ENCODE measurements at places on chromosomes 1 and 21.

- no peak overlapping the region for H3K27ac ChIP-seq
- no peaks in the 10 kb centered on the region for H3K27me3 ChIP-seq
- DNase-seq, result no peak
Observed at GRCh38 chr21:19557046-19557445, 1153.5 kb upstream of the TMPRSS15 start.

DNA sequence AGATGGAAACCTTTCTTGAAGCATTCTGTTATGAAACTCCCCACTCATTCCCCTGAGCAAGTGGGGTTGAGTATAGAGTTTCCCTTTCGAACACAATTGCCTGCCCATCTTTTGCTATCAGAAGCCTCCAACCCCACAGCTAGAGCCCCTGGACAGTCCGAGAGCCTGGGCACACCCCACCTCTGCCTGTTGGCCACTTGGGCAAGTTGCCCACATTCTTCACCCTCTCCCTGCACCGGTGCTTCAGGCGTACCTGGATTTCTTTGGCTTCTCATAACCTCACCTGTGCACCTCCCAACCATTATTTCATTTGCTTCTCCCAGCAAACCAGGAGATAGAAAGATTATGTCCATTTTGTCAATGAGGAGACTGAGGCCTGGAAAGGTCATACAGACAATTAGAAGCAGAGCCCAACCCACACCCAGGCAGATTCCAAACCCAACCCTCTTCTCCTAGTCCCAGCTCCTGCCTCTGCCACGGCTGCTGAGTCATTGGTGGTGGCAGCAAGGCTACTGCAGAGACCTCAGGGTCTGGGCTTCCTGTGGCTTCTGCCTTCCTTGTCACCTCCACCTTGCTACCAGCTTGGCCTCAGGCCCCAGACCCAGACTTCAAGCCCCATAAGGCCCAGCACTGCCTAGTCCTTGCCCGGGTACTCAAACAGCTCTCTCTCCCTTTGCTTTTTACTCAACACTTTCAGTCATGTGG, 118.7 kb upstream of the ZBTB40 start:
- H3K4me3 ChIP-seq, result no peak overlapping the region
- H3K27ac ChIP-seq, result no peak overlapping the region
- DNase-seq, result no peak
- H3K4me1 ChIP-seq, result no peaks in the 10 kb centered on the region
- no peaks in the 10 kb centered on the region for H3K27me3 ChIP-seq

GRCh38 chr1:19715334-19716203, 50.9 kb downstream of the HTR6 start:
- no peak overlapping the region for H3K27ac ChIP-seq
- H3K36me3 ChIP-seq, result no peaks in the 10 kb centered on the region
- no peaks in the 10 kb centered on the region for H3K27me3 ChIP-seq
- no peaks in the 10 kb centered on the region for H3K4me1 ChIP-seq

DNA sequence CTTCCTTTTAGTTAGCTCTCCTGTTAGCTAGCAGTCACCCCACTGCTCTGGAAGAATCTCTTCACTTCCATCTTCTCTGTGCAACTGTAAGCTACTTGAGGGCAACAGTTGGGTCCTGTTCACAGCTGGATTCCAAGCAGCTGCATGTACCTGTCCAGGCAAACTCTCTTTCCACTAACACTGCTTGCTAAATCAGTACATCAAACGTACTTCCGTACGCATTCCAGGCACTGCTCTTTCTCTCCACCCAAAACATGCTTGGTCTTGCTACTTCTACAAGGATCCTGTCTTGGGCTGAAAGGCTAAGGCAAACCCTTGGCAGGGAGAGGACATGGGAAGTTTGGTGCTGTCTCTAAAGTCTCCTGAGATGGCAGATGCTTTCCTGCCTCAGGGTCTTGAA, 139.2 kb upstream of the CACNA1E start:
- no peak overlapping the region for H3K27ac ChIP-seq
- no peaks in the 10 kb centered on the region for H3K4me1 ChIP-seq
- H3K36me3 ChIP-seq, result no peaks in the 10 kb centered on the region
- H3K27me3 ChIP-seq, result no peaks in the 10 kb centered on the region
- no peak overlapping the region for H3K4me3 ChIP-seq
- no peak for DNase-seq

- DNase-seq, result no peak
- no peaks in the 10 kb centered on the region for H3K27me3 ChIP-seq
Observed at GRCh38 chr1:7406641-7407543, 364.2 kb upstream of the VAMP3 start.

GRCh38 chr1:224744521-224744920, 128.4 kb downstream of the CNIH3 start:
- H3K4me1 ChIP-seq, result no peaks in the 10 kb centered on the region
- no peak for DNase-seq
- H3K27me3 ChIP-seq, result no peaks in the 10 kb centered on the region
- H3K27ac ChIP-seq, result no peak overlapping the region
- H3K36me3 ChIP-seq, result no peaks in the 10 kb centered on the region

DNA sequence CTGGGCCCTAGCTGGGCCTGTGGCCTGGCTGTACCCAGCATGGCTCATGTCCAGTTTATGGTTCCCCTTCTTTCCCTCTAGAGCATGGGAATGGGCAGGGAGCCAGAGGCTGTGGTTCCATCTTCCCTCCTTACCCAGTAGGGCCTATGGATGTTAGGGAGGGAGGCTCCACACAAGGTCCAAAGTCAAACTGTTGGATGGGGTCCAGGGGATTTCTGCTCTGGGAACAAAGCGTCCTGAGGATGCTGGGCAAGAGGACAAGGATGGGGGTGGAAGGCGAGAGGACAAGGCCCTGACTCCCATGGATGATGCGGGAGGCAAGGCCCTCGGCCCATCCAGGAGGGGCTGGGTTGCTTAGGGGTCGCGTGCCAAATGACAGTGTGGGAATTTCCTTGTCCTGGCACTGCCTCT, 17.3 kb downstream of the CSF1 start:
- no peaks in the 10 kb centered on the region for H3K27me3 ChIP-seq
- no peak overlapping the region for H3K4me3 ChIP-seq

GRCh38 chr1:57214951-57215575, 208.8 kb downstream of the DAB1 start:
- no peaks in the 10 kb centered on the region for H3K4me1 ChIP-seq
- DNase-seq, result peak; percentile 13
- no peaks in the 10 kb centered on the region for H3K27me3 ChIP-seq
- H3K36me3 ChIP-seq, result no peaks in the 10 kb centered on the region
- no peak overlapping the region for H3K4me3 ChIP-seq

GRCh38 chr1:209513226-209513625, 70.3 kb upstream of the CAMK1G start:
- no peak overlapping the region for H3K4me3 ChIP-seq
- no peaks in the 10 kb centered on the region for H3K4me1 ChIP-seq
- no peak overlapping the region for H3K27ac ChIP-seq
- no peaks in the 10 kb centered on the region for H3K27me3 ChIP-seq

DNA sequence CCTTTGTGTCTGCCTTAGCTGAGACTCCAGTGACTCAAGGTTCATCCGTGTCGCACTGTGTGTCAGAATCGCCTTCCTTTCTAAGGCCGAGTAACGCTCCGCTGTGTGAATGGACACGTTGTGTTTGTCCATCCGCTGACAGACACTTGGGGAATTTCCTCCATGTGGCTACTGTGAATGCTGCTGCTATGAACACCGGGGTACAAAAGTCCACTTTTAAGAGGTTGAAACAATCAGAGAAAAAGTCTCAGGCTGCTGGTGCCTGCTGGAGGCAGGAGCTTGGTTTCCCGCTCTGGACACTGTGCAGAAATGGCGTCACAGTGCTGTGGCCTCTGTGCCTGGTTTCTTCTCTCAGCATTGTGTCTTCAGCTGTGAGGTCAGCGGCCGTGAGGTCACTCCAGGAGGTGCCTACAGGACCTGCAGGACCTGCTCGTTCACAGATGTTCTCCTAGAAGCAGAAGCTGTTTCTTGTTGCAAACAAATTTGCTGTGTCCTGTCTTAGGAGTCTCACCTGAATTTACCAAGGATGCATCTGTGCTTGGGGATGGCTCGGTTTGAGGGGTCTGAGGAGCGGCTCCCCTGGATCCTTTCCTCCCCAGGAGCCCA, 34.2 kb downstream of the KRTAP10-1 start:
- H3K4me1 ChIP-seq, result no peaks in the 10 kb centered on the region
- H3K27ac ChIP-seq, result no peak overlapping the region
- peaks cover 54% of the 10 kb centered on the region for H3K27me3 ChIP-seq
- DNase-seq, result no peak
- no peaks in the 10 kb centered on the region for H3K36me3 ChIP-seq

DNA sequence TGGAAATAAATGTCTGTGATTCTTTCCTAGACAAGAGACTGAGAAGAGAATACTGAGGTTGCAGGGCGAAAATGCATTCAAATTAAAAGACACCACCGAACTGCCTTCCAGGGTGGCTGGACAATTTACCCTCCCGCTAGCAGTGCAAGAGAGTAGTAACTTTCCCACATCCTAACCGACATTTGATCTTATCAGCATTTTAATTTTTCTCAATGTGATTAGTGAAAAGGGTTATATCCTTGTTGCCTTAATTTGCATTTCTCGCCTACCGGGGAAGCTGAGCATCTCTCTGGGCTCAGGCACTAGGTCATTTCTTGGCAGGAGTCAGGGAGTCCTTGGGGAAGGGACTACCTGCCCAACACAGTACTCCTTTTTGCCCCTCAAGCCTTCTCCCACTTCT, 2.8 kb downstream of the TNFRSF8 start:
- H3K27me3 ChIP-seq, result peaks cover 86% of the 10 kb centered on the region
- H3K4me3 ChIP-seq, result no peak overlapping the region
- H3K27ac ChIP-seq, result no peak overlapping the region
- H3K36me3 ChIP-seq, result no peaks in the 10 kb centered on the region
- no peak for DNase-seq

DNA sequence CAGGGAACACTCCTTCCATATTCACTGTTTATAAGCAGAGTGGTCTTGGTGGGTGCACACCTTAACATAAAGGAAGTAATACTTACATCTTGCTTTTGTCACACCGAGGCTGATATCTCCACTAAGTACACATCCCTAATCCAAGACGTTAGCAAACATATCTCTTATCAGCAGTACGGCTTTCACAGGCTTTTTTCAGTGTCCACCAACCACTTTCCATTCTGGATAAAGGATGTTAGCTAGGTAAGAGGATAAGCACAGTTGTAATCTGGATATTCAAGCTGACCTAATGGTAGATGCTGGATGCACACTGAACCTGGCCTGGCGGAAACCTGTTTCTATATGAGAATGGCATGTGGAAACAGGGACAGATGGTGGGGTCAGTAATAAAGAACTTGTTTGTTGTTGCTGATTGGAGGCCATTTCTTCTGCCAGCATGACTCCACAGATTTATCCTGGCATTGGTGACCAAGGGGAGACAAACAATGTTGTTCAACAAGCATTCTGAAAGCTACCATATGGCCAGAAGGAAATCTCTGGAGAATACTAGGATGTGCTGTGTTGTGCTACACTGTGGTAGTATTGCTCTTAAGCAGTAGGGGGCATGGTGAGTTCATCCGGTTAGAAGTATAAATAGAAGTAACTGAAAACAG, 416.4 kb downstream of the PTBP2 start:
- no peaks in the 10 kb centered on the region for H3K36me3 ChIP-seq
- H3K27ac ChIP-seq, result no peak overlapping the region
- DNase-seq, result peak; percentile 33
- no peaks in the 10 kb centered on the region for H3K27me3 ChIP-seq

DNA sequence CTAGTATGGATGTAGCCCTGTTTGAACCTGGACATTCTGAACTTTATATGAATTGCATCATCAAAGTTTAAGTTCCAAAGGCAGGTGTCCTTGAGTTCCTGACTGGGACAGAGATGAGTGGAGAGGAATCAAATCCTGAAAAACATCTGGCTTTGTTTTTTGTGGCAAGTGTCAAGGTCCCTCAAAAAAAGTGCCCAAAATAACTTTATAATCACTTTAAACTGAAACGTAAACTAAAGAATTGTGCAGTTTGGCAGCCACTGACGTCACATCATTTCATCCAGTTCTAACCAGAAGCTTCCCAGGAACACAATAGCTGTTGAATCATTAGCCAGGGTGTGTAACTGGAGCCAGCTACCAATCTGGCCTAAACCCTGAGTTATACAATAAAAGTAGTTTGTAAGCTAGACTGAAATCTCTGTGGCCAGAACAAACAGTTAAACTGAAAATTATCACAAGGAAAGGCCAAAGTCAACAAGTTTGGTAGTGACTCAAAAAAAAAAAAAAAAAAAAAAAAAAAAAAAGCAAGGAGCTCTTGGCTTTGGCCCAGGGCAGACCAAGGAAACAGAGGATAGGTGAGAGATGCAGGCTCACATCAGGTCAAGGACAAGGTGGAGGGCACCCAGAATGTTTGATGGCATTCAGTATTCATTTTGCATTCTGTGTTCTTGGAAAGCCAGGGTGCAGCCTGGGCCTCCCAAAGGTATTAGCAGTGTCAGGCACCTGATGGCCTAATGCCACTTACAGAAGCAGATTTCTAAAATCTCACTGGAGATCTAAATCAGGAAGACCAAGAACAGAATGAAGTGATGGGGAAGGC, 74.3 kb downstream of the TNFSF18 start:
- H3K36me3 ChIP-seq, result no peaks in the 10 kb centered on the region
- H3K4me3 ChIP-seq, result no peak overlapping the region
- no peak overlapping the region for H3K27ac ChIP-seq
- H3K4me1 ChIP-seq, result no peaks in the 10 kb centered on the region
- no peak for DNase-seq

DNA sequence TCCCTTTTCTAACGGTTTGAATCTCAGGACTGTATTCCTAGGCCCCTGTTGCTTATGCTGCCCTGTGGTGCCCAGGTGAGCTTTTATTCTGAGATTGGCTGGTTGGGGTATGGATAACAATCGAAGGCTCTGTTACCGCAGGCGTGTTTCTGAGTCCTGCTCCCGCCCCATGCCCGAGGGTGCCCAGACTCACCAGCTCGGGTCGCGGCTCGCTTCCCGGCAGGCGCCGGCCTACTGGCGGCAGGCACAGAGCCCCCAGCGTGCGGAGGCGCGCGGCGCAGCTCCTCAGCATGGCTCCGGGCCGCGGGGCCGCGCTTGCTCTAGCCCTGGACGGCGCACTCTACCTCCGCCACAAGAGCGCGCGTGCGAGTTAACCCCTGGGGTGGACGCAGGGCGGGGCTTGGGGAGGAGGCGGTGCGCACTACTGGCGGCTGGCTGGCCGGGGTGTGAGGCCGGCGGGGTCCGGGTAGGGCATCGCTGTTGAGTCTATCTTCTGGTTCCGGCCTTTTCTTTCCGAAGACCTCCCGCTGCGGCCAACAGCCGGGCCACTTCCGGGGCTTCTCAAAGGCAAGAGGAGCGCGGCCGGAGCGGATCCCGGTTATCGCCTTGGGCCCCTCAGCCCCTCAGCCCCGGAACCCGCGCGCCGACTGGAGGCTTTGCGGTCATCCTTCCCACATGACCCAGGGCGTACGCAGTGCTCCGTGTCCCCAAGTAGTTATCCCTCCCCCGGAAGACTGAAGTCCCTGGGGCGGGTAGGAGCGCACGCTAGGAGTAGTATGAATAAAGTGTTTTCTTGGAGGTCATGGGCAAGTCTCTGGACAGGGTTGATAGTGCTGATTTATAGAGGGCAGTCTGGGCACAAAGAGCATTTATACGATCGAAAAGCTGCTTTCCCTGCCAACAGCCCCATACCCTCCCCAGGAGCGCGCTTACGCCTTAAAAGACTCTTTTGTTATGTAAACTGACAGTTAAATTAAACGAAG, at the start of gene THEM4:
Gene THEM4, minus strand, starts transcription at position 345 of the 983 bp plus-strand sequence. Its CDS starts 53 bp downstream, at position 292.
- DNase-seq, result peak; percentile 96
- H3K4me1 ChIP-seq, result peaks cover 3% of the 10 kb centered on the region
- H3K36me3 ChIP-seq, result peaks cover 6% of the 10 kb centered on the region
- no peaks in the 10 kb centered on the region for H3K27me3 ChIP-seq

- no peaks in the 10 kb centered on the region for H3K36me3 ChIP-seq
- no peaks in the 10 kb centered on the region for H3K27me3 ChIP-seq
- H3K4me3 ChIP-seq, result no peak overlapping the region
- peak overlapping the region; percentile 45 for H3K27ac ChIP-seq
- H3K4me1 ChIP-seq, result peaks cover 7% of the 10 kb centered on the region
Observed at GRCh38 chr1:198612471-198613260, 26.2 kb upstream of the PTPRC start.

GRCh38 chr1:201463071-201463552, 5.9 kb downstream of the PHLDA3 start:
- H3K36me3 ChIP-seq, result peaks cover 19% of the 10 kb centered on the region
- H3K4me3 ChIP-seq, result no peak overlapping the region
- DNase-seq, result no peak
- H3K4me1 ChIP-seq, result peaks cover 28% of the 10 kb centered on the region
